ENCODE measurements at places on chromosomes 13 and 19.

DNA sequence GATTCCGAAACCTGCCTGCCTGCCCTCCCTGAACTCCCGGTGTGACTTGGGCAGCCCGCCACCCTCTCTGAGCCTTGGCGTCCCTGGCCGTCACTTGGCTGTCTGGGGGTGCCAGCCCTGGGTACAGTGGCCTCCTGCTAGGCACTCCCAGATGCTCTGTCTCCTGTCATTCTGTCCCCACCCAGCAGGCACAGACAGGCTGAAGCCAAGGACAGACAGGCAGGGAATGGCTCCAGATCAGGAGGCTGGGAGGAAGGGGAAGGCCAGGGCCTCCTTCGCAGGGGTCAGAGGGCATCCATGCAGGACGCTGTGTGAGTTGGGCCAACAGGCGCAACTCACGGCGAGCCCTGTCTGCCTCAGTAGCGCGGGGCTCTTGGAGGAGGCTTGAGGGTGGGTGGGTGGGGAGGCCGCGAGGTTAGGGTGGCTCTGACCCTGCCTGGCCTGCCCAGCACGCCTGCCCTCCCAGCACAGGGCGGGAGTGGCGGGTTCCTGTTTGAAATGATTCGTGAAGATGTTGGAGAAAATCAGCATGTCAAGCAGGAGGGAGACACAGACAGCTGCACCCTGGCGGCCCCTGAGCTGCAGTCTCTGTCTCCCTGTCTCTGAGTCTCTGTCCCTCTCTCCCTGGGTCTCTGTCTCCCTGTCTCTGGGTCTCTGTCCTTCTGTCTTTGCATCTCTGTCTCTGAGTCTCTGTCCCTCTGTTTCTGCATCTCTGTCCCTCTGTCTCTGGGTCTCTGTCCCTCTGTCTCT lies 19.7 kb downstream of the KLHL26 start:
- DNase-seq = no peak

DNA sequence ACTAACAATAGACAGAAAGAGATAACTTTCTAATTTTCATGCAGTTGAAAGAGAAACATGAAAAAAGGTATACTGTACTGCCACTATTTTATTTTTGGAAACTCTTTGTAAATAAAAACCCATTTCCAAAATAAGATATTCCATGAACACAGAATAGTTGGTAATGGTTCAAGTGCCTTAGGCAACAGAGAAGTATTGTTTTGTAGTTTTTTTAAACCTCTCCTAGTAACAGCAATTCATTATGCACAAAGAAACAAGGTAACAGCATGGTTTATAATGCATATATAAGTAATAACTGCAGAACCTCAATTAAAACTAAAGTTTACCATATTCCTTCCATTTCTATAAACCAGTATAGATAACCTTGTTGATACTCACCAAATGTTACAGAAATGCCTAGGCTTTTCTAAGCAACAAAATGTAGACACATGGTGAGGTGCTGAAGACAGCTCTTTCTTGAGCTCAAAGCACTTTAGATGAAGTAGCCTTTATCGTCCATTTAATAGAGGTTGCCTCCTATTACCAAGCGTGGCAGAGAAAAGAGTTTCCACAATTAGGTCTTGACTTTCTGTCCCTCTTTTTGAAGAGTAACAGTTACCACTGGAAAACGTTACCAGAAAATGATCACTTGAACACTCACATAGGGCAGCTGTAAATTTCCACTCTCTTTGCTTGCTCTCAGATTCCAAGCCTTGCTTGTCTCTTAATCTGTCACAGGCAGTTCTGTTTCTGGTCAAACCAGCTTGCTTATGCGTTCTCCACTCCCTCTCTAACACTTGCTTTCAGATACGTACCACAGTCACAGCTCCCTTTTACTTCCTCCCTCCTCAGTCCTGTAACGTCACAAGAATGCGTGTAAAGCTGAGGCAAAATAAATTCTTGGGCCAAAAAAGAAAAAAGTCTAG lies 42.9 kb downstream of the CAB39L start:
- DNase-seq = peak; percentile 36

DNA sequence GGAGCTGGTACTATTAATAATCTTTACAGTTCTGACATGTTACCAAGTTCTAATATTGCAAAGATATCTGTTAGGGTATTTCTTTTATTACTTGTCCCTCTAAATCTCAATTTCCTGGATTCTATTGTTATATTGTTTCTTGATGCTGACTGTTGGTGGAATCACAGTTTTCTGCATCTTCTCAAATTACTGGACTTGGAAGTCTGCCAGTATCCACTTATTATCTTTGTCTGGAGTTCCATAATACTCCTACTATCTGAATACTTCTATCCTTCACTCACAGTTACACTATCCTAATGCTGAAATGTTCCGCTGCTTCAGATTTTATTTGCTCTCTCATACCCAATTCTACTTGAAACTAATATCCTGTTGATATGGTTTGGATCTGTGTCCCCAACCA lies 1985.7 kb upstream of the PRR20A start:
- DNase-seq = no peak

- peak; percentile 77 for DNase-seq
Measured at GRCh38 chr19:51599084-51599483, 28.0 kb downstream of the ZNF175 start.

DNA sequence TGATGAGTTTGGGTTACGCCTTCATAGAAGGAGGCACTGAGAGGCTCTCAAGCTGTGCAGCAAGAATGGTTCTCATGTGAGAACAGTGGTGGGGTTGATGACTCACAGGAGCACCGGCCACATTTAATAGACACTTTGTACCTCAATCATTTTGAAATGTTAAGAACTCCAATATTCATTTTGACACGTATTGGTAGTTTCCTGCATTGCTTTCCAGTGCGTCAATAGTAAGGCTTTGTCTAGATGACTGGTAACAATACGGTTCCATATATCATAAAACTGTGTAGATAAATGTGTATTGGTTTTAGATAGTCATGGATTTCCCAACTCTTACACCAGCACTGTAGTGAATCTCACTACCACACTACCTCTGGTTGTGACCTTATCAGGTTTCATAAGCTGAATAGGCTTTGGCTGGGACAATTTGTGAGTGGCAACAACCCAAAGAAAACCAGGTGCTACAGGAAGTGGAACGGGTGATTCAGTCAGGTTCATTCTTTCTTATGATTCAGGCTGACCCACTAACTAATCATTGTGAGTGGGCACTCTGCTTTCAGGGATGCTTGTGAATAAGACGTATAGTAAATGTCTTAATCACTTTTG lies 362.6 kb downstream of the KLF5 start:
- DNase-seq = no peak

- DNase-seq = no peak
Measured at GRCh38 chr13:59452189-59452890, 711.4 kb downstream of the DIAPH3 start.

DNA sequence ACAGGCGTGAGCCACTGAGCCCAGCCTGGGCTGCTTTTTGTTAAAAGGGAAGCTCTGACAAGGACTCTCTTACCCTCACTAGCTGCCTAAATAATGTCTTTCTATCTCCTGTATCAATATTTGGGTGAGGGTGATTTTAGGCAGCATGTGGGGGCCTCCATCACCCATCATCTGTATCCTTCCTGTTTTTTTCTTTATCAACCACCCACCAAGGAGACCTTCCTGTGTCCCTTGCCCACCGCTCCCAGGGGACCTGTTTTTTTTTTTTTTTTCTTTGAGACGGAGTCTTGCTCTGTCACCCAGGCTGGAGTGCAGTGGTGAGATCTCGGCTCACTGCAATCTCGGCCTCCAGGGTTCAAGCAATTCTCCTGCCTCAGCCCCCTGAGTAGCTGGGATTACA lies 5.4 kb upstream of the NDUFB7 start:
- no peak for DNase-seq

DNA sequence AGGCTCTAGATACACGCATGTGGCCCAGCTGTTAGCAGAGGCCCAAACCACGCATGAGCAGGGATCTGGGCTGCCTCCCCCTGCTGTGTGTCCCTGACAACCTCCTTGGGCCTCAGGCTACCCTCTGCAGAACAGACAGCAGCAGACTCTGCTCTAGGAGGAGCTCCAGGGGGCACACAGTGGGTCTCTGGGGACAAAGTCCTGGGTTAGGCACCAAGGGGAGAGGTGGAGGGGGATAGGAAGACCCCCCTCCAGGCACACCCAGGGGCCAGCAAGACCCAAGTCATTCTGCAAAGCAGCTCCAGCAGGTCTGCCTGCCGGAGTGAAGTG lies 8.0 kb downstream of the TINCR start:
- no peak for DNase-seq

- DNase-seq = no peak
Measured at GRCh38 chr19:39655613-39656012, at the start of gene LGALS16. LGALS16 (plus strand) TSS chr19:39655913; CDS start chr19:39655962, 49 bp downstream.

DNA sequence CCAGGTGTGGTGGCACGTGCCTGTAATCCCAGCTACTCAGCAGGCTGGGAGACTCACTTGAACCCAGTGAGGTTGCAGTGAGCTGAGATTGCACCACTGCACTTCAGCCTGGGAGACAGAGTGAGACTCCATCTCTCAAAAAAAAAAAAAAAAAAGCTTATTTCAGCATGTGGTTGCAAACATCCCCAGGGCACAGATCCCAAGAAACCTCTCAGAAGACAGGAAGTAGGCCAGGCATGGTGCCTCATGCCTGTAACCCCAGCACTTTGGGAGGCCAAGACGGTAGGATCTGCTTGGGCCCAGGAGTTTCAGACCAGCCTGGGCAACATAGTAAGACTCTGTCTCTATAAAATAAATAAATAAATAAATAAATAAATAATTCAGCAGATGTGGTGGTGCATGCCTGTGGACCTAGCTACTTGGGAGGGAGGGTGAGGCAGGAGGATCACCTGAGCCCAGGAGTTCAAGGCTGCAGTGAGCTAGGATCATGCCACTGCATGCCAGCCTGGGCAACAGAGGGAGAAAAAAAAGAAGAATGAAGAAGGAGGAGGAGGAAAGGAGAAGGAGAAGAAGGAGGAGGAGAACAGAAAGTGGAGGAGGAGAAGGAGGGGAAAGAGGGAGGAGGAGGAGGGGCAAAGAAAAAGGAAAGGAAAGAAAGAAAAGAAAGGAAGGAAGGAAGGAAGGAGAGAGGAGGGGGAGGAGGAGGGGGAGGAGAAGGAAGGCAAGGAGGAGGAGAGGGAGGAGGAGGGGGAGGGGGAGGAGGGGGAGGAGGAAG lies 4.3 kb upstream of the LRRC8E start:
- no peak for DNase-seq

GRCh38 chr13:100755891-100756290 lies 81.3 kb upstream of the TMTC4 start:
- DNase-seq = no peak

DNA sequence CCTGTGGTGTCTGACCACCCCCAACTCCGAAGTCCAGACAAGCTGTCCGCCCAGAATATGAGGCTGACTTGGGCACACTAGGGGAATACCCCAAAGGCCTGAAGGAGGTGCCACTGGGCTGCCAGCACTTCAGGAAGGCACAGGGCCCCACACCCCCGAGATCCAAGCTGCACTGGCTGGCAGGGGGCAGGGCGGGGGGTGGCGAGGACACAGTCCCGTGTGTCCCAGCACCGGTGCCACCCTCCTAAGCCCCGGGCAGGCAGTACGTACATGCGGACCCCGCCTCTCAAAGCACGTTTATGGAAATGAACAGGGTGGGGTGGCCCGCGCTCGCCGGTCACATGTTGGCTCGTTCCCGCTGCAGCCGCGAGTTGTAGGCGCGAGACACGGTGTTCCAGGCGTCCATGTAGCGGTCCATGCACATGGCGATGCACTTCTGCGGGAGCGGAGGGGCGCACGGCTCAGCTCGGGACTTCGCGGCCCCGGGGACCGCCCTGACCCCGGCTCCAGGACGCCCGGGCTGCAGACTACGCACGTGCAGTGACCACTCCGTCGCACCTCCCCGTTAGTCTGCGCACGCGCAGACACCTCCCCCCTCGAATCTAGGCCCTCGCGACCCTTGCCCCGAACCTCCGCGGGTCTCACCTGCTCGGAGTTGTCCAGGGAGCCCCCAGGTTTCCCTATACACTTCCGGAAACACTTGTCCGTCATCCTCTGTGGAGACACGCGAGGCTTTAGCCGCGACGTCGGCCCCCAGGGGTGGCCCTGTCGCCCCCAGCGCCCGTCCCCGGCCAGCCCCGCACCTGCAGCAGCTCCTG lies 566 bp downstream of the TIMM13 start:
- DNase-seq = peak; percentile 60

- DNase-seq = no peak
Measured at GRCh38 chr13:31168166-31168565, 6.5 kb upstream of the HSPH1 start.

DNA sequence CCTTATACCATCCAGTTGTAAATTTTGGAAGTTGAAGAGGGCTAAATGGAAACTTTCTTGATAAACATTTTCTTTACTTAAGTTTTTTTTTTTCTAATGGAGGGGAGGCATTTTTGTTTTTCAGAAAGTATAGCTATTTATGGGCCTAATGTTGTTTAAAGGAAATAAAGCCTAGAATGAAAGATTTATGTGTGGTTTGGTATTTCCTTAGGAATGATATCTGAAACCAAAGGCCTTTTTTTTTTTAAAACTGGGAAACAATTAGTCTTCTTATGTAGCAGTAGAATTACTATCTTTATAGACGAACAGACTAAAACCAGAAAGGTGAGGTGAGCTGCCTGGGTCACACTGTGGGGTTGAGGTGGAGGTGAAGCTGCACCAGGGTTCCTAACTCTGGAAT lies 80.1 kb downstream of the ESD start:
- DNase-seq = no peak

DNA sequence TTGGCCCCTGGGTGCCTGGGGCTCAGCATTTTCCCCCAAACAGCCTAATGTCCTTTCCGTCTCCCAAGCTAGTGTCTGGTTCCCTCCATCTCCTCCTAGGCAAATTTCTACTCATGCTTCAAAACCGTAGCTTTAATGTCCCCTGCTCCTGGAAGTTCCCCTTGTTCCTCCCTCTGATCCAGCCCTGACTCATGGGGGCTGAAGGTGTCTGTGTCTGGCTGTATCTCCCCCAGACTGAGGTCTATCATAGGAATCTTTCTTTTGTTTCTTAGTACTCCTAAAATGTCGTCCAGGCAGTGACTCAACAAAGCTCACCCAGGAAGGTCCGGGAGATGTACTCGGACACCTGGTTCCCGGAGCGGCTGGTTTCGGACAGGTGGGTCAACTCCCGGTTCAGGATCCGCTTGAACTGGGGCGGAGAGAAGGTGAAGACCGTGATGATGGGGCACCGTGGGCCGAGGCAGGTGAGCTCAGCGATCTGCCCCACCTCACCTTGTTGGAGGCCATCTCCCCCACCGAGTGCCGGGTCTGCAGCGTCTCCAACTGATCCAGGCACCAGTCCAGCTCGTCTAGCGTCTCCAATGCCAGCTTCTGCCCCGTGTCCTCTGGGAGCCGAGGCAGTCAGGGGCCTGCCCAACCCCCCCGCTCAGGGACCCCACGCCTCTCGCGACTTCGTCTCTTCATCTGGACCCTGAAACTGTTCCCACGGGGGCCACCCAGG lies 6.2 kb downstream of the PDE4C start:
- no peak for DNase-seq

DNA sequence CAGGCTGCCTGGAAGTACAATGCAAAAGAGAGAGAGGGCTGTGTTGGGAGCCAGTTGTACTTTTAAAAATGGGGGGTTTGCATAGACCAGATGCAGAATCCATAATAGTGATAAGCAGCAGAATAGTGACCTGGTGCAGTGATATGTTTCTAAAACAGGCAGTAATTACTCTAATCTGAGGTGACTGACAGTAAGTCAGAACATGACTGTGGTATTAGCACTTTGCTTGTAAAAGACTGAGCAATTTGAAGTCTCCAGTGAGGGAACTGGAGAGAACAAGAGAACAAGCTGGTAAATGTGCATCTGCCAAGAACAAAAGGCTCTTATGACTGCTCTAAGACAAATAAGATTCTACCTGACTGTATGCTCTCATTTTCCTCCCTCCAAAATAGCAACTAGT lies 383.4 kb downstream of the ITGBL1 start:
- no peak for DNase-seq
